Stimulated activated CD8-positive, alpha-beta memory T cell treated with anti-CD3 and anti-CD28 coated beads, Interleukin-2, amount 100 ng/mL, for 48 hours (primary cell): ENCODE measurements at places on chromosomes 12 and 14.

DNA sequence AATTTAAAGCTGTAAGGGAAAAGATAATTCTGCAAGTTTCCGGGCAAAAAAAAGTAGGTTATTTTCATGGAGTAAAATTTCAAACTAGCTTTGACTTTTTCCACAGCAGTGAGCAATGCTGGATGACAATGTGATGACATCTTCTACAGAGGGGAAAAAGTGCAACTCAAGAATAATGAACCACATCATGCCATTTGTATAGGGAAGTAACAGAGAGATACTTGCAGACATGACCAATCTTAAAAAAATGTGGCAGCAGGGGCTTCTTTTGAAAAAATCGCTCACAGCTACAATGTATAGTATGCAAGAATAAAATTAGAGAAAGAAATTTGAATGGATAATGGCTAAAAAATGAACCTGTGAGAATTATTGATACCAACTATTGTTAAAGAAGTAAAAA, 115.5 kb downstream of the DHRS2 start:
- DNase-seq, result no peak

DNA sequence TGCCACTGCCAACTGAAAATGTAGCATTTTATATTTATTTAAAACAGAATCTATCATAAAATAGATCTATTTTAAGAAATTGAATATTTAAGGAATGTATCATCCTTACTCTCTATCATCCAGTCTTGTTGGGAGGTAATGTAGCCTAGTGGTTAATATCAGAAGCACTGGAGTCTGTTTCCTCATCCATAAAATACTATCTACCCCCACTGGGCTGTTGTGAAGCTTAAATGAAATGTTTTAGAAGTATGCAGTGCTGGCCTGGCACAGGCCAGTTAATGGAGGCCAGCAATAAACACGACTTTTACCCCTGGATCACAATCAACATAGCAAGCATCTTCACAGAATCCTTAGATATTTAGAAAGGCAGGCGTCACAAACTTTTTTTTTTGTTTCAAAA, 188.0 kb downstream of the CAND1 start:
- no peak for DNase-seq

DNA sequence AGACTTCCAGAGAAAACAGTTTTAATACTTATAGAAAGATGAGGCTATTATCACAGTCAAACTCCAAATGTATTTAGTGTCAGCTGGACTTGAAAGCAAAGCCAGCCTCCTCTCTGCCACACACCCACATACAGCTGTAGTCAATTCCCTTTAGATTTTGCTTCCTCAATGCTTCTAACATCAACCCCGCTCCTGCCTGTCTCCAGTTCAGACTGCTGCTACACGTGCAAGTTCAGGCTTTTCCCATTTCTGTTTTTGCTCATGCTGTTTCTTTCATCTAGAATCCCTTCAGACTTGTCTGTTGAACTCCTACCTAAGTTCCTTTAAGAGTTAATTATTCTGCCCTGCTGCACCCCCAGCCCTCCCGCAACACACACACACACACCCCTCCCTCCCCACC, 380.0 kb downstream of the KCNH5 start:
- no peak for DNase-seq

- DNase-seq, result peak; percentile 37
Measured at GRCh38 chr12:76032043-76032981, 736 bp upstream of the PHLDA1 start.

GRCh38 chr14:104286086-104286485, 147.7 kb downstream of the KIF26A start:
- DNase-seq, result no peak

DNA sequence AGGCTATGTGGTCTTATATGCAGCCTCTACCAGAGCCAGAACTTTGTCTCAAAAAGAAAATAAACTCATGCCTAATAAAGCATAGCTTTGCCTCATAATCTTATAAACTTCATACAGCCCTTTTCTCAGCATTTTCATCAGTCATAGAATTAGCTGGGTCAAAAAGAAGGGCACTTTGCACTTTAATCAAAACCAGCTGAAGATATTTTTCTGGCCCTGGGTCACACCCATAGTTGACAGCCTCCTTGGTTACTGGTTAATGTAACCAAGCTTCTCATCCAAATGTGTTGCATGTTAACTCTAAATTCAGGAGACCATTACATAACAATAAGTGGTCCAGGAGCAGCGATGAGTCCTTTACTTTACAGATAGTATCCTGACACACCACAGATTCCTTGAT, 558.2 kb downstream of the FLRT2 start:
- DNase-seq, result no peak

GRCh38 chr12:28640519-28640918, 450.3 kb downstream of the CCDC91 start:
- no peak for DNase-seq

DNA sequence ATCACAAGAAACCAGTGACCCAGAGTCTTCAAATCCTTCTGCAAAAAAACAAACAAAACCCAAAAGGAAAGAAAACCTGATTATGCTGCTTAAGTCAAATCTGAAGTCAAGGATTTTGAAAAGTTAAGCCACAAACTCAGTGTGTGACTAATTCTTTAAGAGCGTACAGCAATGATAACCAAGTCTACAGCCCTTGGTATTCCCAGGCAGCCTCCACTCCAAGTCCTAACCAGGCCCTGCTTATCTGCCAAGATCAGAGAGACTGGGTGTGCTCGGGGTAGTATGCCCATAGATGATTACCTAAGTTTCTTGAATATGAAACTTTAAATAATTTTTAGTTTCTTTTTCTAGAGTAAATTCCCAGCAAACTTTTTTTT, 13.1 kb downstream of the PGAM5 start:
- no peak for DNase-seq

GRCh38 chr14:96783915-96784224, 13.3 kb upstream of the VRK1 start:
- DNase-seq, result no peak

- no peak for DNase-seq
Measured at GRCh38 chr14:48936362-48936761, 649.8 kb downstream of the RPS29 start.

DNA sequence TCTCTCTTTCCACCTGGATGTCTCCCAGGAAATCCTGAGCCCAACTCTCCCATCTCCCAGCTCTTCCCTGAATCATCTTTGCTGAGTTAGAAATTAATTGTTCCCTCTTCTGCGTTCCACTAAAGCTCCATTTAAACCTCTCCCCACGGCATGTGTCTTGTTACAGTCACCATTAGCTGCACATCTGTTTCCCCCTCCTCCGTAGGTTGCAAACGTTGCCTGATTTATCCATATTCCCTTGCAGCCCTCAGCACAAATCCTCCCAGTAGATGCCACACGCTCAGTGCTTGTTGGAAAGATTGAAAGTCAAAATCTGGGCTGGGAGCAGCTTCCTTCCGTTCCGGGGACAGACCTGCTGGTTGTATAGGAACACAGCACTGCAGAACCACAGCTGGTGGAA, 90.4 kb downstream of the SLC24A4 start:
- DNase-seq, result no peak

DNA sequence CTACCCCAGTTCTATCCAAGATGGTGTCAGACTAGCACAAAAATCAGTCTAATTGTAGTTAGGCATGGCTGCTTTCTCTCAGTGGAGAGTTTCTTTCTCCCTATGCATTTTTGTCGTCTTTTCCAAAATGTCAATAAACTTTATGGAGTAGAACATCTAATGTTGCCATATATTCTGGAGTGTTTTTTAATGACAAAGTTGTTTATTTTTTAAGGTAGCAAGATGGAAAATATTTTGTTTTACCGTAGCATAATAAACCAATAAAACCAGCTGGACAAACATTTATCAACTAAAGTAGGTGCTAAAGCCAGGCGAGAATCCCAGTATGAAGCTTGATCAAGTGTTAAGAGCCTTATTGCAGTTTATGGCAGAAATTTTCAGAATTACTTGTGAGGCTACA, 146.3 kb downstream of the TMTC2 start:
- no peak for DNase-seq

DNA sequence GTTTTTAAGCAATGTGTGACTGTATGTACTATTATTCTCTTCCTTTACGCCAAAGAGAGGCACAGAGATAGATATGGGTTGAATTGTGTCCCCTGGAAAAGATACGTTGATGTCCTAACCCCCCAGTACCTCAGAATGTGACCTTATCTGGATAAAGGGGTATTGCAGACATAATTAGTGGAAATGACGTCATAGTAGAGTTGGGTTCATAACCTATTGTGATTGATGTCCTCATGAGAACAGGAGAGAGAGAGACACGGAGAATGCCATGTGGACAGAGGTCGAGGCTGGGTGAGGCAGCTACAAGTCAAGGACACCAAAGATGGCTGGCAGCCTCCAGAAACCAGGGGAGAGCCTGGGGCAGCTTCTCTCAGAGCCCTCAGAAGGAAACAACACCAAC, 376.3 kb downstream of the FUT8 start:
- DNase-seq, result no peak

GRCh38 chr14:89908712-89909450, 45.6 kb downstream of the EFCAB11 start:
- DNase-seq, result no peak

DNA sequence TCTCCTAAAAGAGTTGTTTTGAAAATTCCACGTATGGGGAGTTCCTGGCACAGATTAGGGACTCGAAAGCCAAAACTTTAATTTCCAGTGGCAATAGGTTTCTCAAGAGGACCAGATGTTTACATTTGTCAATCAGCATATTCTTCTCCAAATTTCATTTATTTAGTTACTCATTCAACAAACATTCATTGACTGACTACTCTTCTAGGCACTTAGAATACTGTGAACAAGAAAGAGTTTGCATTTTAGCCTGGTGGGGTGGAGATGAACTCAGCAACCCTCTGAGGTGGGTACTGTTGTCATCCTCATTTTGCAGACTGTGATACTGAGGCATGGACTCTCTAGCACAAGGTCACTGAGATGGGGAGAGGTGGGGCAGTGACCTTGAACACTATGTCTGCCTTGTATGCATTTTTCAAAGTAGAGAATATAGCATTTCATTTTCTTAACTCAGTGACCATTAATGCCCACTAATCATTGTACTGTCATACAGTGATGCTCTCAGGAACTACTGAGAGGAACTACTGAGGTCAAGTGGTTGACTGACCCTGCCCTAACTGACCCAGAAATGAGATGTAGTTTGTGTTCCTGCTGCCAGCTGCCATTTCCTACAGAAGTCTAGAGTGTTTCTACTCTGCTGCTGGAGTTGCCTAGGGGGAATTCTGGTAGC, 2.2 kb downstream of the L3HYPDH start:
- no peak for DNase-seq
